ENCODE measurements at places on chromosomes 1 and 21.

GRCh38 chr1:221714227-221715152 is 27.4 kb downstream of the DUSP10 start:
- no peak for DNase-seq

GRCh38 chr21:45117314-45117713 is 42.9 kb downstream of the ADARB1 start:
- no peak for DNase-seq

- DNase-seq, result no peak
Observed at GRCh38 chr1:40887012-40887378, 24.8 kb upstream of the CITED4 start.

GRCh38 chr21:36696390-36697059 is 2.4 kb upstream of the SIM2 start:
- DNase-seq, result no peak

- DNase-seq, result no peak
Observed at GRCh38 chr1:174850726-174851125, 149.0 kb upstream of the CACYBP start.

All from mesothelial cell of epicardium (in vitro differentiated cells).